ENCODE measurements at places on chromosomes 4 and X.
A peak's percentile ranks its signal among the peaks of the same experiment; 100 is the strongest.

GRCh38 chr4:54651050-54651449, 6.7 kb upstream of the KIT start:
- DNase-seq = no peak

GRCh38 chr4:156084373-156084772, 130.7 kb upstream of the CTSO start:
- DNase-seq = no peak

GRCh38 chr4:74933562-74934015, 673 bp downstream of the PARM1 start:
- DNase-seq = no peak

DNA sequence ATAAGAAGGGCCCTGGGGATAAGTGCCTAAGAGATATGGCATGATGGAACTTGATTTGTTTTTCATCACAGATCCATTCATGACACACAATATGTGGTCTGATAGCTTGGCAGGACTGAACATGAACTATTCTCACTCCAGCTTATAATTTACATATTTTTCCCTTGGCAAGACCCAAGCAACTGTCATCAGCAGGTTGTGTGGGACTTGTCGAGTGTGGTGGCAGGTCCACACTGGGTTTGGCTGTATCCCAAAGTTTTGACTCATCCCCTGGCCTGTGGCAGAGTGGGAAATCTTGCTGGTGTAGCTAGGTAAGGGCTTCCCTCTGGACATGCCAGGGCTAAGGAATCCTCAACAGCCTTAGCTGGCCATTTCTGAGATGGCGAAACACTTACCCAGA, 81.0 kb upstream of the STIM2 start:
- DNase-seq = no peak

DNA sequence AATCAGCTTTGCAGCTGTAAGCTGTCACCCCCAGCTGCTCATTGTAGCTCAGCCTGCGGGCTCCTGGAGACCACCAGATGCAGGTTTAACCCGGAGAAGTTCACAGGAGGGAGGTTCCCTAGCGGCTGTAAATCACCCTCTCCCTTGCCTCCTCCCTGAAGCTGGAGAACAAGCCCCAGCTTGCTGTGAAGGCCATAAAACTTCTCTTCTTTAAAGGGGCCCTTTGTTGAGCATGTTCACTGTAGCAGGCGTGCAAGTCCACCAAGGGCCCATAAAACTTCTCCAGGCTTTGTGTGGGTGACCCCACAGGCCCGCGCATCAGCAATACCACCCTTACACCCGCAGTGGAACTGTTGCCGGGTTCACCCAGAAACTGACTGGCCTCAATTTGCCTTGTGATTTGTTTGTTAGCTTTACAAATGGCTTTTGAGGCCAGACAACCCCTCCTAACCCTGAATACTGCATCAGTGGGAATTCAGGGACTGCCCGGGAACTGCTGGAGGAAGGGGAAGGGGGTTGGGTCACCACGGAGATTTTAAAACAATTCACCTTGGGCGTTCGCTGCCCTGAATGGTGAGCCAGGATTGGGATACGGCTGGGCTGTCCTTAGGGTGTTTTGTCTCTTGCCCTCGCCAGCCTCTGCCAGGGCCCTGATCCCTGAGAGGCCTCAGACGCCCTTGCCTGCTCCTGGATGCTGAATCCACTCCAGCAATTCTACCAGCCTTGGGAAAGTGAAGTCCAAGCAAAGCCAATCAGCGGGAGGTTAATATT, 49.5 kb upstream of the ATP6AP2 start:
- DNase-seq = no peak

DNA sequence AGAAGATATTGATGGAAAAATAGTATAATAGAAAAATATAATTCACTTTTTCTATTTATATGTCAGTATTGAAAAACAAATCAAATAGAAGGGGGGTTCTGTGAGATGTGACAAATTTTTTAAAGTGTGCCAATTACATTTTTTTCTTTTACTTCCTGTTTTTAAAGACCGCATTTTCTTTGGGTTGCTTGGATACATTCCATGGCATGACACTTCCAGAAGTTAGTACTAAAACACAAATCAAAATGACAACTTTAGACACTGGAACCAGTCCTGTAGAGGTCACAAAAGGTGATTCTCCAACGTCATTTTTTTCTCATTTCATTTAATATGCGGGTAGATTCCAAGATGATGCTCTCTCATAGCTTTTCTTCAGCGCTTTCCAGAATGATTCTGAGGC, 116.2 kb upstream of the GNPDA2 start:
- DNase-seq = no peak

- no peak for DNase-seq
Observed at GRCh38 chr4:112771-113170, 11.5 kb upstream of the ZNF718 start.

DNA sequence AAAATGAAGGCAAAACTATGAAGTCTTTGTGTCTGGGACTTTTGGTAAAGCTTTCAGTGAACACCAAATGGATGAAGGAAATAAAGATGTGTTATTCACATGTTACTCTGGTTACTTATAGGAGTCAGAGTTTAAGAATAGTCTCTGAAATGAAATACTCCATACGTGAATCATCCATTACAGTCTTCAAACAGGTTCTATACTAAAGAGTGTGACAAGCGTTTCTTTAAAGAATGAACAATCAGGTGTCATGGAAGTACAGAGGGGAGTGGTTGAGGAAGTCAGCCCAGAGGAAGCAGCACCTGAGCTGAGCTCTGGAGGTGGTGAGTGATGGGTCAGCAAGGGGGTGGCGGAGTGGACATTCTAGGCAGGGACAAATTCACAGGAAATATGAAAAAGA, 41.8 kb upstream of the SORBS2 start:
- DNase-seq = no peak

DNA sequence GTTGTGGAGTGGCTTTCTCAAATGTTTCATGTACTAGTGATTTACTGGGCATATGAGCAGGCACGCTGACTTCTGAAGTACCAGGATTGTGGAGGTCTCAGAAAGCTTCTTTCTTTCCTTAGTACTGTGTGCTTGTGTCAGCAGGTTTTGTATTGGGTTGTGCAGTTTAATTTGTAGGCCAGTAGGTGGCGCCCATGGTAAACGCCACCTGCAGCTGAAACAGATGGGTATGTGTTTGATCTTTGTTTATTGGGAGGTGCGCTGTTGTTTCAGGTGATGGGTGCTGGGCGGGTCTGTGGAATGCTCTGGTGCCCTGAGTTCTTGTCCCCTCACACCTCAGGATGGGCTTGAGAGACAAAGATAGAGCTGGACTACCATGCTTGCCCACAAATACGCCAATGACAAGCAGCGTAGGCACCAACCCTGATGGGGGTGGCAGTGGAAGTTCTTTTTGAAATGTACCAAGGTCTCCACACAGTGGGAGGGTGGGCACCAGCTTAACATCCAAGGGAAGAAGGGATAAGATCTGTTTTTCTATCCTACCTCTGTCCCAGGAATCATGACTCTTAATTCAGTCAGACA, 141.5 kb downstream of the RPS6KA6 start:
- peak; percentile 23 for DNase-seq

GRCh38 chrX:6674734-6675133, 139.8 kb upstream of the VCX3A start:
- DNase-seq = no peak

- no peak for DNase-seq
Observed at GRCh38 chrX:31117266-31117665, 45.4 kb upstream of the FTHL17 start.

GRCh38 chr4:109183931-109184490, 118.4 kb downstream of the COL25A1 start:
- DNase-seq = no peak

DNA sequence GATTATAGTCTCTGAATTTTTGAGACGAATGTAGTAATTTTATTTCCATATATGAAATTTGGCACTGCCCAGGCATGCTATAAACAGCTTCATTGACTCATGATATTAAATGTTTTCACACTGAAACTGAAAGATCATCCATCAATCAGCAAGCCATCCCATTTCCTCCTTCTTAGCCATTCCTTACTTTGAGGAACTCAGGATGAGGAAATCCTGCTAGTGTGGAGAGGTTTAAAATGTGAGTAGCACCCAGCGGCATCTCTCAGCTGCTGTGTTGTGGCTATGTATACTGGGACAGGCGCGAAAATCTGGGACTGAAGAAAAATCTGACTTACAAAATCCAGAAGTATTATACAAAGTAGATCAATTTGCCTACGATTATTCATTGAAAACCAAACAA, 52.1 kb downstream of the PTCHD1 start:
- no peak for DNase-seq

DNA sequence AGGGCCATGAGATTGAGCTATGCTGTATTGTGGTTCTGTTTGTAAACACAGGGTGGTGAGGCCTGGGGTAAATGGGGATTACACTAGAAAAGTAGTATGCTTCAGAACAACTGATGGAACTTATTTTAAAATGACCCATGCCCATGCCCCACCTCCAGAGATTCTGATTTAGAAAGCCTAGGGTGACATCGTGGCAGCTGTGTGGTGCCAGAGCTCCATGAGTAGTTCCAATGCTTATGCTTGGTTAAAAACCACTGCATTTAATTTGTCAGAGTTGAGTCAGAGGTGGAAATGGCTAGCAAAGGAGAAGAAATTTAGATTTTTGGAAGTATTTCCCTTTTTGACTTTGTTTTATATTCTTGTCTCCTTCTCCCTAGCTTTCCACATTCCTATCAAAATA, 63.4 kb upstream of the PDE5A start:
- DNase-seq = no peak

DNA sequence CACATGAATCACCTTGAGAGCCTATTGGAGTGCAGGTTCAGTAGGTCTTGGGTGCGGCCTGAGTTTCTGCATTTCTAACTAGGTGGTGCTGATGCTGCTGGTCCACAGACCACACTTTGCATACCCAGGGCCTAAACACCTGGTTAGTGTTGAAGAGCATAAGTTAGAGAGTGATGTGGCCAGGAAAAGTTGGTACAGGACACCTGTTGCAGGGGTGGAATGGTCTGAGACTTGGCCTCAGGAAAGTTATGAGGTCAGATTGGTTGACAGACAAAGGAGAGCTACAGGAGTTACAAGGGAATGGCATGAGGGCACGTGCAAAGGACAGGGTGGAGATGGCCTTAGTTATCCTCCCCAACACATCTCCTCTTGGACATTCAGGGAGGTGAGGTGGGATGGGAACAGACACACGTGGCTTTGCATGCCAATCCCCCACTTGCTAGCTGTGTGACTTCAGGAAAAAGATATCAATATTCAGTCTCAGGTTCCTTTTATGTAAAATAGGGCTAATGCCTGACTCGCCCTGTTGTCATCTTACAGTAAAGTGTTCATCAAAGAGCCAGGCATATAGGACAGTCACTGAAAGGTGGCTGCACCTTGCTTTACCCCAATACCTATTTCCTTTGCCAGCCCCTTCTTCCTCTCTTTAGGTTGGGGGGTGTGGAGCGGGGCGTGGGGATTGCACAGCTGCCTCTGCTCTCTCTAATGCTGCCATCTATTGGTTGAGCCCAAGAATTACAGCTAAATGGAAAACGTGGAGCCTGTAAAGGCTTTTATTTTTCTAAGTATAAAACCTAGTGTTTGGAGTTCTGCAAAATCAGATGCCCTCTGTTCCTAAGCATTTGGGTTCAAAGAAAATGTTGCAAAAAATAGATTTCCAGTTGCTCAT, 47.5 kb downstream of the ATG4A start:
- no peak for DNase-seq

GRCh38 chr4:20625426-20625825, 74.8 kb upstream of the PACRGL start:
- DNase-seq = no peak

- no peak for DNase-seq
Observed at GRCh38 chr4:74893171-74893570, 39.7 kb upstream of the PARM1 start.

DNA sequence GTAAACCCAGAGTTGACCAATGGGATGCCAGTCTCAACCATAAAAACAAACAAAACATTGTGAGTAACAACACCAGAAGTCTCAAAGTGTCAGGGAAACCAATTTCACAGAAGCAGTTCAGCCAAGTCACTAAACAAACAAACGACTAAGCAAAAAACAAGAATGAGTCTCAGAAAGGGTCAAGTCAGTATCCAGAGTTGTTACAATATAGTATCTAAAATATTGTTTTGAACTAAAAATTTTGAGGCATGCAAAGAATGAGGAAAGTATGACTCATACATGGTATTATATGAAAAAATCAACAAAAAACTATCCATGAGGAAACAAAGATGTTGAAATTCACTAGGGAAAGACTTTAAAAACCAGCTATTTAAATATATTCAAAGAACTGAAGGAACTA, 70.6 kb downstream of the AR start:
- DNase-seq = no peak

DNA sequence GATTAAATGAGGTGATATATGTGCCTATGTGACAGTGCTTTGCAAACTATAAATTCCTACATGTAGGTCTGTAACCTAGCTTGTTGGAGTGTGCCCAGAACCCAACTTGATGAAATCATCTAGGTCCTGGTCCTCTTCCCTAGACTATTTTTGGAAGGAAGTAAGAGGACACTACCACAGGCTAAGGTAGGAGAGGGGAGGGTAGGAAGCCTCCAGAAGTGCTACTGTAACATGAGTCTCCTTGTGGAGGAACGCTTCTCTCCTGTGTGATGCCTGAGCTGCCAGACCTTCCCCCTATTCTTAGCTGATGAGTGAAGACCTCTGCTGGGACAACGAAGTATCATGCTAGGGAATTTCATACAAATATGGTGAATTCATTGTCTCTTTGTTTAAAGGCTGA, 41.8 kb upstream of the IL21 start:
- DNase-seq = no peak

DNA sequence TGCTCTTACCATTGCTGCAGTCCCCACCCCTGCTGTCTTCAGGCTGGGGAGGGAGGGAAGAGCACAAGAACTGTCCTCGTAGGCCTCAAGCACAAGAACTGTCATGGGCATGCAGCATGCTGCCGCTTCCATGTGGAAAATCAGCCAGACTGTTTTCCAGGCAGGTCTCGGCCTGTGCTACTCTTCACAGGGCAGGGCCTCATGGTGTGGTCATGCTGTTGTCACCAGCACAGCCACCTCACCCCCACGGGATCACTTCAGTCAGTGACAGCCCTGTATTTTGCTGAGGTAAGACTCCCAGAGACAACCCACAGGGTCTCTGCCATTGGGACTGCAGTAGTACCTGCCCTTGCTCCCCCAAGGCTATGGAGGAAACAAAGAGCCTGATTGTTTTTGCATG, 205.3 kb downstream of the NAP1L3 start:
- DNase-seq = no peak

DNA sequence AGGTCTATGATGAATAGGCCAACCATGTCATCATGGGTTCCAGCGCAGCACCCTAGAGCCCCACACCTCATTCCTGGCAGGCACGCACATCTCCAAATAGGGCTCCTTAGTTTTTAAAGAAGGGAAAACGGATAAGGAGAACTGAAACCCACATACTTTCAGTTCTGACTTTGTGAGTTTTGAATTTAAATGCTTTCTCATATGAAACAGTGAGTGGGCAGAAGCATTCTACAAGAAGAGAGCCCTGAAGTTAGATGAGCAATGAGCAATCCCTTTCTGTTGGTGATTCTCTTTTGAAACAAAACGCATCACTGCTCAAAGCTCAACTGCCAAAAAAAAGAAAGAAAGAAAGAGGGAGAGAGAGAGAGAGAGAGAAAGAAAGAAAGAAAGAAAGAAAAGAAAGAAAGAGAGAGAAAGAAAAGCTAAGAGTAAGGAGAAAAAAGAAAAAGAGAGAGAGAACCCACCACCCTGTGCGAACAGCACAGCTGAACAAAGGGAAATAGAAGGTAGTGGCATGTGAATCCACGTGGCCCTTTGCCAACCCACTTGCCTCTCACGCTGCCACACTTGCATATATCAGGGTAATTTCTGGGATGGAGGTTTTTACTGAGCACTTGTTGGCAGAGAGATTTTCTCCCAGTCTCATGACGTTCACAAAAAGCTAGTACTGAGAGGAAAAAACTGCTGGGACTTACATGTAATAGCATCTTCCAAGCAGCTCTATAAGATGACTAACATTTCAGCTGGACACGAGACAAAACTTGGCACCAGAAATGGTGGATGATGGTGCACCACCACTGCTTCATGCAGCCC, 31.0 kb downstream of the TMSB4X start:
- peak; percentile 50 for DNase-seq
